ENCODE measurements at places on chromosomes 12 and 14.

GRCh38 chr12:105915997-105916759 lies 222.6 kb downstream of the NUAK1 start:
- DNase-seq, result no peak

DNA sequence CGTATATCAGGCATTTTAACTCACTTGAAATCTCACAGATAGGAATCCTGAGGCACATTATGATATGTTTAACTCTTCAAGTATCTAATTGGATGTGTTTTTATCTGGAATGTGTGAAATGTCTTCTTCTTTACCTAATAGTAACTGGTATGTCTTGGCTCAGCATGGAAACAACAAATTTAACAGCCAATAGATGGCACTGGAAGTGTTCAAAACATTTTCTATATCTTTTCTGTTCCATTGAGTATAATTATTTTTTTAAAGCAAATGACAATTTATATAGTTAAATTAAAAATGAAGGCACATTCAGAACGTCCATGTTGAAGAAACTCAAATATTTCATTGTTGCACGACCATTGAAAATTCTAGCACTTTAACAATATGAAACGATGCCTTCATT lies 164.6 kb upstream of the SLC16A7 start:
- no peak for DNase-seq

GRCh38 chr14:94936901-94937685 lies 167.2 kb upstream of the GSC start:
- DNase-seq, result no peak

DNA sequence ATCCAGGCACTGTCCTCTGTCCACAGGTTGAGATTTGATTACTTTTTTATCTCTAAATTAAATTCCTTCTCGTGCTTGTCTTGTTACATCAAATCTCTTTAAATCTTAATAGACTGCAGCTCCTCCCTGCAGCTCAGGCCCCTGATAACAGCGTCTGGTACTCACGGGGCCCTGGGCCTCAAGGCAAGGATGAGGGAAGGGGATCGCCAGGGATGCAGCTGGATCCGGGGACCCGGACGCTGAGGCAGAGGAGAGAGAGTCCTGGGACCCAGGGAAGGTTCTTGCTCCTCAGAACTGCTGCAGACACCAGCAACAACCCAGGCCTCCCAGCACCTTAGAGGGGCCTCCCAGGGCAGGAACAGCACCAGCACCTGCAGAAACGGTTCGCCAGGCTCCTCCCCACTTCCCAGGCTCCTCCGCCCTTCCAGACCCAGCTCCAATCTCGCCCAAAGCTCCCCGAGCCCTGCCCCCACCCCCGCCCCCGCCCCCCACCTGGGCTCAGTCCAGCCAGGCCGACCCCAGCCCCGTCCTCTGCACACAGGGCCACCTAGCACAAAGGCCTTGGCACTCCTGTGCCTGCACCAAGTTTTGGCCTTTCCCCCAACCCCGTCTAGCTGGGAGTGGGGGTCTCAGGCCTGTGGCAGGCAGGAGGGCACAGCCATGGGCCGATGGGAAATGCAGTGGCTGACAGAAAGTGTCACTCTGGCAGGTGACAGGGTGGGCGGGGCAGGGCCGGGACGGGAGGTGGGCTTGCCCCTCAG lies 60.3 kb upstream of the GALNT9 start:
- DNase-seq, result no peak

DNA sequence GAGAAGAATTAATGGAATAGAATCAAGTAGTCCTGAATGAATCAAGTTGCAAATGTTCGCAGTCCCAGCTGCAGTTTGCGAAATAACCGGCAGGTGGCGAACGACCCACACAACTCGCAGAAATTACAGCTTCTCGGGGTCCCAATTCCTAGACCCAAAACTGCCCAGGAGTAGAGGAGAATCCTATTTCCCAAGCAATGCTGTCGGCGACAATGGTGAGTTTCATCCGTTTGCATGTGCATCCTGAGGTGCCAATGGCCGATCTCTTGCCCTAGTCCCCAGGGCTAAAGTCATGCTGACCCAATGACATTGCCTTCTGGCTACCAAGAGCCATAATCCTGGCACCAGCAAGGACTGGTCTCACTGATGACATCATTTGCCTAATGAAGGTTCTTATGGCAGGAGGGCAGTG lies 8.5 kb upstream of the ASCL1 start:
- no peak for DNase-seq

GRCh38 chr12:47819896-47820630 lies at the start of gene HDAC7:
HDAC7 (minus strand) TSS chr12:47819903; CDS start chr12:47819785, 118 bp downstream.
- peak; percentile 74 for DNase-seq

DNA sequence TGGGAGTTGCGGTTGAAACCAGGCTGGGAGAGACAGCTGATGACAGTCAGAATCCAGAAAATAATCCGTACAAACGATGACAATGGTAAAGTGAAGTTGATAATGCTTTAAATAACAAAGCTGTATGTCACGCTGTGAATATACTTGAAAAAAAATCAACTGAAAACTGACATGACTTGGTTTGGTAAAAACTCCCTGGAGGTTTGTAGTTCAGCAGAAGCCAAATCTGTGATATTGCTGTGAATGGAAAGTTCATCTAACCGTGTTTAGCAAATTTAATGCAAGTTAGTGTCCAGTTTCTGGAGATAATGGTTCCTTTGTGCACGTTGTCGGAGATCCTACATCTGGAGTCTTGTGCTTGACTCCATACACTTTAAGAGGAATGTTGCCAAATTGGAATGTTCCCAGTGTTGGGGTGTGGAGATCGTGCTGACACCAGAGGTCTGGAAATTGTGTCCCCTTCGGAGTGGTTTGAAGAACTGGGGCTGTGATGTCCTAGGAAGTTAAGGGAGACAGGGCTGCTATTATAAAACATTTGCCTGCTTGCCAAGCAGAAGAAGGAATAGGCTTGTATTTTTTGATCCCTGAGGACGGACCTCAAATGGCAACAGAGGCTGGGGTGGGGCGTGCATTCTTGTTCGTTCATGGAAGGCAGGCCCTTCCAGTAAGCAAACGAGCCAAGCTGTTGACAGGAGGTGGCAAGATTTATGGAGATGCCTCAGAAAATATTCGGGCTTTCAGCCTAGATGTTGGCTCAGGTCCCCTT lies 30.6 kb downstream of the PPFIBP1 start:
- DNase-seq, result no peak

- no peak for DNase-seq
Observed at GRCh38 chr14:67133595-67134441, 55.4 kb upstream of the GARIN2 start.

- DNase-seq, result no peak
Observed at GRCh38 chr12:94676031-94676641, 25.8 kb upstream of the TMCC3 start.

DNA sequence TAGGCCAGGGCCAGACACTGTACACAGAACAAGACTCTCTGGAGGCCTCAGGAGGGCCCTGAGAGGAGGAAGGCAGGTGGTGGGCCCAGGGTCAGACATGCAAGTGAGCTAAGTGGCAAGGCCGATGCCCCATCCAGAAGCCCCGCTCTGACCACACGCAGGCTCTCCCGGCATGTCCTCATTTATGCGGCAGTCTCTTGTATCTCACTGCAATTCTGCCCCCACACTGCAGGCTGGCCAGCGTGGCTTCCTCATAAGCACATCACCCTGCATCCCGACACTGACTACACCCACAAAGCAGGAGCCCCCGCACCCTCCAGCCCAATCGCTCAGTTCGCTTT lies 17.5 kb downstream of the SSH1 start:
- DNase-seq, result no peak

DNA sequence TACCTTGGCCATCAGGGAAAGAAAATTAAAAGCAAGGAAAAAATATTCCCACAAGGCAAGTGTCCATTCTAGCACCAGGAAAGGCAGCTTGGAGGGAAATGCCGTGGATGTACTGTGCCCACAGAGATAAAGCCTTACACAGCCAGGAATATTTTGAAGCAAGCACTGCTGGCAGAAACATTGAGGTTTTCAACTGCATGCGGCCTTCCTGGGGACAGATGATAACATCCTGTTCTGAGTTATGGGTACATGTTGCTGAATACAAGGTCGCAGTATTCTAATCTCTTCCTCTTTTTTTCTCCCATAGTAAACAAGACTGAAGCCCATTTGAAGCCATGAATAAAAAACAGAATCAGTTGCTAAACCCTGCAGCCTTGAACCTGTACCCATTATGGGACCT lies 197.1 kb downstream of the BTG1 start:
- DNase-seq, result no peak

DNA sequence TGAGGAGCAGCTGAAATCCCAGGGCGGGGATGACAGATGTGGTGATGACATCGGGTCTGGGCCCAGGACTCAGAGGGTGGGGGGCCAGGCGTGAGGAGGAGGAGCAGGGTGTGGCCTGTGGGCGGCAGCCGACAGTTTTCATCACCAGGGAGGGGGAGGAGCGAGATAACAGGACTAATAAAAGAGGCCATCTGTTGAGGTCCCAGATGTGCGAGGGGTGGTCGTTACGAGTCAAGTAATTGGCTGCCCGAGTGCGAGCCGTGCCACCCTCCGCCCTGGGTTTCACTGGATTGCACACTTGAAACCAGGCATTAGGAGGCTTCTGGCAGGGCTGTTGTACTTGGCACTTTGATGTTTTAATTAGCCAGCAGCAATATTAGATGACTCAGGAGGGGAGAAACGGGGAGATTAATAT lies 67.2 kb downstream of the NOS1 start:
- no peak for DNase-seq

- DNase-seq, result no peak
Observed at GRCh38 chr12:107282628-107283027, 189.3 kb upstream of the CRY1 start.

GRCh38 chr12:106271575-106272505 lies 24.0 kb upstream of the CKAP4 start:
- DNase-seq, result no peak

- DNase-seq, result no peak
Observed at GRCh38 chr12:42704810-42705401, 115.4 kb upstream of the PRICKLE1 start.

DNA sequence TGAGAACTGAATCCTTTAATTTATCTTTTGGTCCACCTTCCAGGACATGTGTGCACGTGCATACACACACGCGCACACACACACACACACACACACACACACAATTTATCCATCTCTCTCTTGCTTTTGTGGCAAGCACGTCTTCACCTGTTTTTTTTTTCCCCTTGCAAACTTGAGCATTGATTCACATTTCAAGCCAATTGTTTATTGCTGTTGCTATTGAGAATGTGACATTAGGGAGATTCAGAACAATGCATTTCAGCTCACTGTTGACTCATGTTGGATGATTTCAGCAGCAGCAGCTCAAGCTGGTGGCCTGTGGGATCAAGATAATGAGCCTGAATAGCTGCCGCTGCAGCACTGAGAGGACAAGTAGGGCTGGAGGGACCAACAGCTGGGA lies 128.9 kb downstream of the SNAPC1 start:
- DNase-seq, result no peak

DNA sequence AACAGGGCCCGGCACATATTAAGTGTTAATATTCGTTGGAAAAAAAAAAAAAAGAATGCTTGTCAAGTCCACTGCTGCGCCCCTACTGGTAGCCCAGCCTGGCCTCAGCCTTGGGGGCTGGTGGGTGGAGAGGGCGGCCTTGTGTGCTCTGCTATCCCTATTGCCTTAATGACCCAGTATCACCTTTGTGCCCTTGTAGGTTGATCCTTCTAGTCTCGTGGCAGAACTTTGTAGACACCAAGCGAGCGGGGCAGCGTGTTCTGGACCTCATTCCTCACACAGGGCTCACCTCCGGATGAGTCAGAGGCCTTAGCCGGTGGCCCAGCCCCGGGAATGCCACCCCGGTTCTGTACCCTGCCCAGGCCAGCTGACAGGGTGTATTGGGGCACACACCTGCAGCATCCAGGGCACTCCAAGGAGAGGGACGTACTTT lies 1.8 kb upstream of the RCOR1 start:
- DNase-seq, result no peak

DNA sequence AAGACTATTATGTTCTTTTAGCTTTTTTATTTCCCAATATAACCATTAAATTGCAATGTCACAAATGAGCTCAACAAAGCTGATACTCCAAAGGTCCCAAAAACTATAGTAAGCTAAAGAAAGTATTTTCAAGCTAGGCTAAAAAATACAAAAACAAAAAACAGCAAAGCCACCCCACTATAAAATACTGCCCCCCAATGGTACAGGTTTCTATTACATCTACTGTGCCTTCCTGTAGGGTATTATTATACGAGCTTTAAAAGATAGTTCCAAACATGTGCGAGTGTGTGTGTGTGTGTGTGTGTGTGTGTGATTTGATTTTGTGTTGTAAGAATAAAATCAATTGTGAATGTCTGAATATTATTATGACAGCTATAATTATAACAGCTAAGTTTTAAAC lies 1.1 kb downstream of the IFNG start:
- DNase-seq, result no peak

DNA sequence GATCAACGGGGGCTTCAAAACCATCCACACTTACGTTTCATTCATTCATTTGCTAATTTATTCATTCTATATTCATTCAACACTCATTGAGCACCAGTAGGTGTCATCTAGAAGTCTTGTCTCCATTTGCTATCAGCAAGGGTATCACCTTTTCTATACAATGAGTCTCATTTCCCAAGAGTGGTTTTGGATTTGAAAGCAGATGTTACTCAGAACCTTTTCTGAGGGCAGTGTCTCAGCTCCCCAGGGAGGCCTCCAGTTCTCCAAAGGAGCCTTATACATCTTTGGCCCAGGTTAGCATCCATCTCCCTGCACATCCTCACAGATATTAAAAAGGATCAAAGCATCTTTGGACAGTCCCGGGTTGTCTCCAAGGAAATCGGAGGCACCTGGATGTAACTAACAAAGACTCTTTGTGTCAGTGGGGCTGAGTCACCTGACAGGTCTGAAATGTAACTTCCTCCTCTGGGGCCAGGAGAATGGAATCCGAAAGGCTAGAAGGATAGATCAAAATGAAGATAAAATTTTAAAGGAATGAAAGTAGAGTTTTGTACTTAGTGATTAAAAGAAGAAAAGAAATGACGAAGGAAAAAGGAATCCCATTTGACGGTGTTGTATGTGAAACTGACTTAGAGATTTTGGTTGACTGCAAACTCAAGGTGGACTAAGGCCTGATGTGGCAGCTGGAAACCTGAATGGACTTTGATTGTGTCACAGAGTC lies 103.0 kb downstream of the VCPKMT start:
- DNase-seq, result no peak

DNA sequence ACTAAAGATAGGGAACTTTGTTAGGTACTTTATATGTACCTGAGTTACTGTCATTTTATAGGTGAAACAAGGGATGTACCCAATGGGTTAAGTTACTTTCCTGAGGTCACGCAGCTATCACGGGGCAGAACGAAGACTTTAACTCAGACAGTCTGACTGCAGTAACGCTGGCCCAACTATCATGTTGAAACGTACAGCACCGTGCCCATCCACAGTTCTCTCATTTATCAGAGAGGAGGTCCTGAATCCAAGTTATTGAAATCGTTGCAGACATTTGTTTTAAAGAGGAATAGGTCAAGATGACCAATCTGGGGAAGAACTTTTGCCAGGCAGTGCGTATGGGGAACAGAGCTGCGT lies 587 bp upstream of the C12orf75 start:
- DNase-seq, result no peak

Measured in GM06990 (cell line).